Stimulated activated memory B cell treated with anti-CD40 and anti-IgM and Interleukin-4, amounts not matched to agents 10 μg/mL and 1 μg/mL and 100 μg/mL, for 72 hours (primary cell): ENCODE measurements at places on chromosomes 2 and 18.
A peak's percentile ranks its signal among the peaks of the same experiment; 100 is the strongest.

GRCh38 chr2:230258483-230258882, 32.9 kb downstream of the SP140 start:
- ATAC-seq, result no peak

- ATAC-seq, result no peak
Measured at GRCh38 chr2:23107327-23107941, 277.5 kb upstream of the KLHL29 start.

DNA sequence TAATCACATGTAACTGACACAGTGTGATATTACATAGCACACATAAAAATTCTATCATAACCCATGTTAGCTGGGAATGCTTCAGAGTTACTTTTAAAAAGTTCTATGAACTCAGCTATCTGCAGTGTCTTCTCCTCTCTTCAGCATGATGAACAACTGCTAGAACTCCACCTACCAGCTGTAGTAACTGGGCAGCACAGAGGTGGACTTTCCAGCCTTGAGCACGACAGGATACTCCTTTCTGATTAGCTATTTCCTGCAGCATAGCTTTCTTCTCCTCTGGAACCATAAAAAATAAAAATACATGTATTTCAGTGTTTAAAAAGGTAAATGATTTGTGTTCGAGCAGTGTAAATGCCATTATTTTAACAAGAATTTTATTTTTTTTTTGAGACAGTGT, 59.5 kb upstream of the AMMECR1L start:
- no peak for ATAC-seq

GRCh38 chr2:156430236-156430979, 5.8 kb upstream of the GPD2 start:
- ATAC-seq, result peak; percentile 21

- no peak for ATAC-seq
Measured at GRCh38 chr2:16303273-16303577, 362.4 kb downstream of the CYRIA start.

GRCh38 chr18:23838233-23838632, 149.0 kb downstream of the LAMA3 start:
- ATAC-seq, result no peak

DNA sequence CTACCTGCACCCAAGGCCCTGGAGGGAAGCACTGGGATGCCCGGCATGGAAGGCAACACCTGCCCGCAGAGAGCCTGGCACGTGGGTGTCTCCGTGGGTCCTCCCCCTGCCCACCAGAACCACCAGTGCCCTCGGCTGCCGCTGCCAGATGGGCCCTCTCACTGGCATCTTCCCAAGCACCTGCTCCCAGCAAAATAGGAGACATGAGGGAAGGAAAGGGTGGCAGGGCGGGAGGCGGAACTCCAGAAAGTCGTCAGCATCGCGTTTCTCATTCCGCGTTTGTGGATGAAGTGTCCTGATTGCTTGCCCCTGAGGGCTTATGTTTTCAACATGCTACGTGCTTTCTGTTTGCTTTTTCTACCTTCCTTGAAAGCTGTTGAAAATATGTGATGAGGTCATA, 8.8 kb upstream of the SNTG2 start:
- no peak for ATAC-seq

- ATAC-seq, result no peak
Measured at GRCh38 chr2:80517316-80517715, 212.8 kb upstream of the LRRTM1 start.

DNA sequence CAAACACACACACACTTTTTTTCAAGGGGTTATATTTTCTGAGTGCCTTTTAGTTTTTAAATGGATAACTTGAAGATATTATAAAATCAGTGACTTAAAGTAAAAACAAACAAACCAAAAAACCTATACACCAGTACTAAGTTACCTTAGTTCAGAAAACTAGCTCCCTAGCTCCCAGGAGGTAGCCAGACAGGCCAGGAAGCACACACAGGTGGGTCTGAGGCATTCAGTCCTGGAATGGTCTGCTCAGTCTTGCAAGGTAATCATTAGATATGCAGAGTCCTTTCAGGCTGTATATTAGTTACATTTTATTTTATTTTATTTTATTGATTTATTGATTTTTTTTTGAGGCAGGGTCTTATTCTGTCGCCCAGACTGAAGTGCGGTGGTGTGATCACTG, 10.7 kb upstream of the DYNC2LI1 start:
- ATAC-seq, result no peak

DNA sequence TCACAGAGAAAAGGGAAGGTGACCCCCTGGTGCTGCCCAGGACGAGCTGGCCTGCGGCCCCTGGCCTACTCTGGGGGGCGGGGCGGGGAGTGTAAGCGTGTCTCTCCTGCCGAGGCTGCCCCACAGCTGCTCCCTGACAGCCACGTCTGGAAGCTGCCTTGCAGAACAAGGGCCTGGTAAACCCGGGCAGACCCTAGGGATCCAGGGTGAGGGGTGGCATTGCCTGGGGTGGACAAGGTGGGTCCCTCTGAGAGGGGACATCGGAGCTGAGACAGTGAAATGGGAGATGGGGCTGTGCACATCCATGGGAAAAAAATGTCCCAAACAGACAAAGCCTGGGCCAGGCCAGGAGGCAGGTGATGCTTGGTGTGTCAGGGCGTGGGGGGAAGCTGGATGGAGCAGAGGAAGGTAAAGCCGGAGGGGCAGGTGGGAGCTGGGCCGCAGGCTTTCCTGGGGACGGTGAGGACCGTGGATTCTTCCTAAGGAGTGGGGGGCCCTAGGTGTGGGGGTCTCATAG, 66.0 kb upstream of the HDAC4 start:
- ATAC-seq, result no peak

DNA sequence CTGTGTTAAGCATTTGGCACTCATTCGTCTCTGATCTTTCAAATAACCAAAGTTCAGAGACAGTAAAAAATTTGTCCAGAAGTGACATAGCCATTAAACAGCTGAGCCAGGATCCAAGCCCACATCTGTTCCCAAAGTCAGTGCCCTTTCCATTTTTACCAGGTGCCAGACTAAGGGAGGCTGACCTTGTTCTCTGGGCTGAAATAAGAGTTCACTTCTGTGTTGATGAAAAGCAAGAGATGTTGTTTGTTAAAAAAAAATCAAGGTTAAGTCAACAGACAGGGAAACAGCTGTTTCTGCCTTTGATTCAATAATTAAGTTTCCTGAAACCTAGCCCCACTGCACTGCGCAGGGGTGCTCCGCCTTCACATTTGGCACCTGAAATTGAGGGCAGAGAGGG, 117.1 kb downstream of the PRKRA start:
- ATAC-seq, result no peak

- no peak for ATAC-seq
Measured at GRCh38 chr2:173692068-173692467, 273.1 kb downstream of the SP3 start.

GRCh38 chr2:11371092-11371937, 26.9 kb upstream of the ROCK2 start:
- ATAC-seq, result no peak

DNA sequence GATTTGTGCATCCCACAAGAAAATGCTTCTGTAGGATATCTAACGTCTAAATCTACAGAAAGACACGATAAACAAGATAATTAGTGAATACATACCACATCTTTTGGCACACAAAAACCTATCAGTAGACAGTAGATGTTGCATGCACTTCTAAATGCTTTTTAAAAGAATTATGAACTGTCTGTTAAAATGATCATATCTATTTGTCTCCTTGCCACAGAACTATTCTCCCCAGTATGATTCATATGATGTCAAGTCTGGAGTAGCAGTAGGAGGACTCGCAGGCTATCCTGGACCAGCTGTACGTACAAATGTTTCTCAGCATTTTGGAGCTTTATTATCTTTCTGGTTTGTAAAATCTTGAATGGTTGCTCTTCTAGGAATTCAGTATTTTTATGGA, 12.7 kb downstream of the COL3A1 start:
- ATAC-seq, result no peak

GRCh38 chr18:44973282-44973681, 292.6 kb downstream of the SETBP1 start:
- ATAC-seq, result no peak

DNA sequence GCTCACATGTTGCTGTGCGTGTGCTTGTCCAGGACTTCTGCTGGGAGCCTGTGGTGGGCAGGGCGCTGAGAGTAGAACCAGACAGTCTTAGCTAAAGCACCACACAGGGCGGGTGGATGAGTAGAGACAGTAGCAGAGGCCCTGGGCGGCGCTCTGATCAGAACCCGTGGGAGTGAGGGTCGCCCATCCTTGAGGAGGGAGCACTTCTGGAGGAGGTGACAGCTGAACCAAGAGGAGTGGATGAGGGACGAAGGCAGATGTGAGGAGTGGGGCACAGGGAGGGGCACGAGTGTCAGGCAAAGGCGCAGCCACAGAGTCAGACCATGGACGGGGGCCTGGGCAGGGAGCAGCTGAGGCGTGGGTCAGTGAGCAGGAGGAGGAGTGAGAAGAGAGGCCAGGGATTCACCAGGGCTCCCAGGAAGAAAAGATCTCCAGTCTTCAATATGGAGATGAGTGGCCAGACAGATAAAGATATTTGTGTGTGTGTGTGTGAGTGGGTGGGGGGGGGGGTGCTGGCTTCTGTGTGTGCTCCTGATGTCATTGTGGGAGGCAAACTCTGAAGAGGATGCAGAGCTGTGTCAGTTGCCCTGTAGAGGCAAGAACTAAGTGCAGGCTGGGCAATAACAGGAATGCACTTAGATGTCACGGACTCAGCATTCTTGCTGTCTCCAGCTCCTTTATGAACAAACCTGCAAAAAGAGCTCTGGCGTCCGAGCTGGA, 79.6 kb downstream of the TPO start:
- ATAC-seq, result no peak

DNA sequence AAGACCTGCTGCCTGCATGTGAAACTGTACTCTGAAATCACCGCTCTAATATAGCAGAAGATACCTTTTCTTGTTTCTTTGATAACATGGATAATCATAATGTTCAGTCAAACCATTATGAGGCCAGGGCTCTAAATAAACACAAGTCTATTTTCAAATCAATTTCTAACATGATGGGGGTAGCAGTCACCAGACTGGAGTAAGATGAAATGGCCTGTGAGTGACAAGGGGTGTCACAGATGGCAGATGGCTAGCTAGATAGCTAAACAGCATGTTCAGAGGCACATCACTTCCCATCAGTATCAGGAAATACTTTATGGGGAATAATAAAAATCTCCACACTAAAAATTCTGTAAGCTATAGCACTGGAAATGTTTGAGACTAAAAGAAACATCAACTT, 14.0 kb downstream of the MBD2 start:
- peak; percentile 61 for ATAC-seq

- ATAC-seq, result no peak
Measured at GRCh38 chr2:57490741-57491140, 555.9 kb upstream of the VRK2 start.

DNA sequence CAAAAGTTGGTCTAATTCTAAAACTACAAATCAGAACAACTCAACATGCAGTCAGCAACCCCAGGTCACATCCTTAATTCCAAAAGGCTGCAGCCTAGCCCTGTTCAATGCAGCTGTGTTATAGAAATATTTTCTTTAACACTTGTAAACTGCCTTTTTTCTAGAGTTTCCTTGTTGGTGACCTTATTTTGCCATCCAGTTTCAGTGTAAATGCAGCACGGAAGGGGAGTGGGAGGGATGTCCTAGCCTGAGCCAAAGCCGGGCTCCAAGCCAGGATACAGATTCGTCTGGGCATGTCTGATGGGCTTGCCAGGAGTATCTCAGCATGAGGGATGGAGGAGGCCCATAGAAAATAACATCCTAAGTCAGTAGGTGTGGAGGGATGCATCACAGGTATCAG, 17.7 kb upstream of the SP3 start:
- no peak for ATAC-seq

- ATAC-seq, result peak; percentile 95
Measured at GRCh38 chr2:234425639-234426603, 71.0 kb downstream of the ARL4C start.

GRCh38 chr2:16614314-16614860, 51.2 kb downstream of the CYRIA start:
- no peak for ATAC-seq

- peak; percentile 61 for ATAC-seq
Measured at GRCh38 chr2:118249531-118249930, 161.3 kb downstream of the INSIG2 start.

GRCh38 chr2:43622931-43623451, 14.1 kb upstream of the PLEKHH2 start:
- ATAC-seq, result no peak

DNA sequence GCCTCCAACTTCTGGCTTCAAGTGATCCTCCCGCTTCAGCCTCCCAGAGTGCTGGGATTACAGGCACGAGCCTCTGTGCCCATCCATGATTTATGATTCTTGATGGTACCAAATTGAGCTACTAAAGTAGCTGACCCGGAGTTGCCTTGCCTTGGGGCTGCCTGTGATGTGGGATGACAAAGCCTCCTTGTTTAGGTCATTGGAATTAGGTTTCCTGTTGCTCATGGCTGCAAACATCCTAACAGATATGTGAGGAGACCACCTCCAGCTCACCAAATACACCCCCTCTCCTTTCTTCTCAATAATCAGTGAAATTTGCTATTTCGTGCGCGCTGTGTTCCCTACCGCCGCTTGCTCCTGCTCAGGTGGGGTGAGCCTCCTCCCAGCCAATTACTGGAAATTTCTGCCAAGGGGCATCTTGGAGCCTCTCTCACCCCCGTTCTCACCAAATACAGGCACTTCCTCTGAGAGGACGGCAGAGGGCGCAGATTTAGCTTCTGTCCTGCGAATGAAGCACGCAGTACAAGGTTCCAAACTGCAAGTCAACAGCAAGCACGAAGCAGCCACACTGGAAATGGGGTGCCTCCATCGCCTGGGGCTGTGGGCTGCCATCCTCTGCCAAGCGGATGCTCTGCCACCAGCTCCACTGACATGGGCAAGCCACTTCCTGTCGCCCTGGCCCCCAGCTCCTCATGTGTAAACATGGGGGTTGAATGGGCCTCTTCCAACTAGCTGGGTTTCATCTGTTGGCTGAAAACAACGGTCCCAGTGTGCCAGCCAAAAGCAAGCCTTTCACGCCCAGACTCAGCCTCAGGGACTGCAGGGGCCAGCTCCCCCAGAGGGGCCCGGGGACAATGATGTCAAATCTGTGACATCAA, 71.7 kb downstream of the NCAPH start:
- ATAC-seq, result peak; percentile 74

DNA sequence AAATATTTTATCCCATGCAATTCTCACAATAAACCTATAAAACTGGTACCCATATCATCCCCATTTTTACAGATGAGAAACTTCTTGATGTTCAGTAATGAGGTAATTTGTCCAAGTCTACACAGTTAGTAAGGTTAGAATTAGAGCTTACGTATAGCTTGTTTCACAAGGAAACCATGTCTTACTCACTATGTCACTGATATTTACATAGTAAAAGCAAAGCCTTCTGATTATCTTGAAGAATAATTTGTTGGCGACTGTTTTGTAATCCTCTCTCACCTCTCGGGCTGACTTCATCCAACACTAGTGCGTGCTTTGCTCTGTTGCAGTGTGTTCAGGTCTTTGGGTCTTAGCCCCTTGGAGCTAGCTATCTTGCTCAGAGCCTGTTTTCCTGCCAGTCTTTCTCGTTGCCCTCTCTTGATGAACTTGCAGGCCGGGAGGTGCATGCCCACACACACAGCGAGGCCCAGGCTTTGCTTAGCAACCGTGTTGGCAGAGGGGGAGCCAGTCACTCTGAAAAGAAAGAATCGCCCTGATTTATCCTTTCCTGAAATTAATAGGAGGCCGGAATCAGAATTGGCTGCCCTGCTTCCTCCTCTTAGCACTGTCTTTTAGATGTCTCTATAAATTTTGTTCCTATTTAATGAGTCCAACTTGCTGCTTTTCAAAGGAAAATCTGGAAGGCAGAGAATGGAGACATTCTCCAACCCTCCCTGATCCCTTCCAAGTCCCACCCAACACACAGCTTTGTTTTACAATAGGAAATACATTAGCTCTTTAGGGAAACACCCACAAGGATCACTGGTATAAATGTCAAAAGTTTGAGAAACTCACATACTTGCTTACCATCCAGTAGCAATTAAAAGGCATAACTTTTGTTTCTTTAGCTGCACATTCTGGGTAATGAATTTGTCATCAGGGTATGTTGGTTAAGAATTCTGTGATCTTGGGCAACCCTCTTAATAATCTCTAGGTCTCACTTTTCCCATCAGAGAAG, 97.6 kb upstream of the SEC11C start:
- ATAC-seq, result no peak
